ENCODE measurements at places on chromosomes 6 and 20.

DNA sequence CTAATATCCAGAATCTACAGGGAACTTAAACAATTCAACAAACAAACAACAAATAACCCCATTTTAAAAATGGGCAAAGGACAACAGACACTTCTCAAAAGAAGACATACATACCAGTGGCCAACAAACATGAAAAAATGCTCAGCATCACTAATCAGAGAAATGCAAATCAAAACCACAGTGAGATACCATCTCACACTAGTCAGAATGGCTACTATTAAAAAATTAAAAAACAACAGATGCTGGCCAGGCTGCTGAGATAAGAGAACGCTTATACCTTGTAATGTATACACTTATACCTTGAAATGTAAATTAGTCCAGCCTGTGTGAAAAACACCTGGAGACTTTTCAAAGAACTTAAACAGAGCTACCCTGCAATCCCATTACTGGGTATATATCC is 166.8 kb downstream of the IBTK start:
- no peak for DNase-seq

GRCh38 chr6:89411145-89412070 is 665 bp downstream of the RRAGD start:
- DNase-seq: no peak

DNA sequence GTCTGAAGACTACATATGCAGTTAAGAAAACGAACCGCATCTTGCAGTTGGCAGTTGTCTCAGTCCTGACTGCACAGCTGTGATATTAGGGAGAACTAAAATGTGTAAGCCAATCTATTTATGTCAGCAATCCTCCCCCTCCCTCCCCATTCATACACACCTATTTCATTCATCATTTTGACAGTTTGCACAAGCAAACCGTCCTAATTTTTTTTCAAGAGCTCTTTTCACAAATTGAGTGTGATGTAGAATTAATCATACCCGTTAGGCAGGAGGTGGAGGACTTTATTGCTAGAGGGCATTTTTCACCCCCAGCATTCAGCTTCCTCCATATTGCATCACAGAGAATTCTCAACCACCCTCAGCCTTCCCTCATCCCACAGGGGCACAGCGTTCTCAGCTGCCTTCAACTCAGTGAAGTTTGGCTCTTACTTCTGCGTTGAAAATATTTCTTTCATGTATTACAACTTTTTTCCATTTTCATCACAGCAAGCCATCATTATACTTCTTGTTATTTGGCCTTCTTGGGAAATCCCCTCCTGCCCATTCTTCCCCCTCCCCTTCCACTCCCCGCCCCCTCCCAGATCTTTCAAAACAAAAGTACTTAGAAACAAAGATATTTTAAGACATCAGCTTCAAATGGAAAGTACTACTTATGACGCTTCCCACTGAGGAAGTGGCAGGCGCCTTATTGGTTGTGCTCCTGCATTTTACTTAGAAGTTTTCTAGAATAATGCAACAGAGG is 37.5 kb downstream of the NOX3 start:
- DNase-seq: no peak

DNA sequence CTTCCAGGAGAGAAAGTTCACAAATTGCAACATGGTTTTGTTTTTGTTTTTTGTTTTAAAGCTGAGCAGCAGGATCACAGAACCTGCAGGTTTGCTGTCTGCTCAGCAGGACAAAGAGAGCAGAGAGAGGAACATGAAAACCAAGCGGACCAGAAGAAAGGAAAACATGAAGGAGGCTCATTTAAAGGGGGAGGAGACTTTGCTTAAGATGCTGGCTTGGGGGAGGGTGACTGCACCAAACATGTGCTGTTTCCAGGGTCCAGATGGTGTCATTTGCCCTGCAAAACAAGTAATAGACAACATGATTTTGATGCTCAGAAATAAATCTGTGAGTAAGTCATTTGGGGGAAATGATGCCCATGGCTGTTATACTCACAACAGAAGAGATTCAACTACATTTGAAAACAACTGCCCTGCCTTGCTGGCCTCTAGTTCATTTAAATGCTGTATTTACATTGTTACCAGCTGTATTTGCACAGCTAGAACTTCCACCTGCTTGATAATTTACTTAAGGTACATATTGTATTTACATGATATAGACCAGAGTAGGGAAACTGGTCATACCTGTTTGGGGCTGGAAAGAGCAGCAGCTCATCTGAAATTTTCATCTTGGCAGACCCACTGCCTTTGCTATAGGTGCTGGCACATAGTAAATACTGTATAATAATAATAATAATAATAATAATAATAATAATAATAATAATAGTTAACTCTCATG is 32.2 kb upstream of the CHD6 start:
- DNase-seq: no peak

DNA sequence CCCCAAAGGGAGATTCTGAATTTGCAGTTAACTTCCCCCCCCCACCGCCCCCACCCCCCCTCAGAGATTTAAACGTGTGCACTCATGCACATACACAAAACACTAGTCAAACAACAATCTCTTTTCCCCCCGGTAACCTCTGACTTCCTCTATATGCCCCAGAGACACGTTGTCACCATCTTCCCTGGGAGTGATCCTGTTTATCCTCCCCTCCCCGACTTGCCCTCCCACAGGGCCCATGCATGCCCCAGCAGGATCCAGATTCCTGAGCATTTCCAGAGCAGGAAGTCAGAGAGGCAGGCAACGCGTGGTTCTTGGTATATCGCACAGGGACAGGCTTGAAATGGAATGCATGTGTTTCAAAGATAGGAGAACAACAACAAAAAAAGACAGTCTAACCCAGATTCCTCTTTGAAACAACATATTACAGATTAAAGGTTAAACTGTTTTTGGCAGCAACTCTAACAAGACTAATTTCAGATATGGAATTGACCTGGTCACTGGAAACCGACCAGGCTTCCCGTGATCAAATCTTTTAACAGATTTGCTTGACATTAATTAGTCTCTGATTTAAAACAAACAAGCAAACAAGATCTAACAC is 1.3 kb downstream of the BLCAP start:
- DNase-seq: no peak

- DNase-seq: no peak
Observed at GRCh38 chr6:49142421-49143151, 320.5 kb downstream of the MMUT start.

DNA sequence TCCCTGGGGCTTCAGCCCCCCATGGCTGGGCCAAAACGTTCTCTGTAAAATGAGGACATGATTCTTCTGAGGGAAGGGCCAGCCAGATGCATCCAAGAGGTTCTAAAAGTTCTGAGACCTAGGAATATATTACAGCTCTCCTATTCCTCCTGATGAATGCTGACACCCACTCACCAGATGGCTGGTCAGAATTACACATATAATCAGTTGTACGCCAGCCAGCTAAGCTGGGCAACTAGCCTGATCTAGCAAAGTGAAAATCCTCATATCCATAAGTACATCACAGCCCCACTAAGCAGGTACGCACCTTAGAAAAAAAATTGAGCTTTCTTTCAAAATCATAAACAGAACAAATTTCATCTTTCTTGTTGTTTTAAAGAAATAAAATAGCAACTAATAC is 34.8 kb downstream of the C6orf118 start:
- no peak for DNase-seq

- DNase-seq: no peak
Observed at GRCh38 chr20:20489648-20490341, 121.9 kb downstream of the INSM1 start.

DNA sequence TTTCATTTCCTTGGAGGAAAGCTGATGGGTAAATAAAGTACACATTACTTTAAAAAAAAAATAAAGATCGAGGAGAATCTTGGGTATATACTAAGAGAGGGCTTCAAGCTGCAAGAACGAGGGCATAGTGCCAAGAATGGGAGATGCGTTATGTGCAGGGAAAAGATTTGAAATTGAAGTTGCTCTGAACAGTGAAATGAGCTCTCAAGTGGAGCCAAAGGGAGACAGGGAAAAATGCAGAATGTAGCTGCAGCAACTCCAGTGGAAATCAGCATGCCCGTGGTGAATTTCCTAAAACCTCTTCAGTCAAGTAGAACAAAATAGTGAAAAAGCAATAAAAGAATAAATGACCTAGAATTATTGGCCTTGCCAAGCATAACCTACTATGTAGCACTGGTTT is 11.4 kb upstream of the COL9A1 start:
- DNase-seq: no peak

- no peak for DNase-seq
Observed at GRCh38 chr6:33124525-33124901, 48.7 kb downstream of the HLA-DPB1 start.

- DNase-seq: no peak
Observed at GRCh38 chr20:23503649-23504048, 12.7 kb downstream of the CST8 start.

- DNase-seq: no peak
Observed at GRCh38 chr6:146594495-146594894, 4.3 kb upstream of the ADGB start.

DNA sequence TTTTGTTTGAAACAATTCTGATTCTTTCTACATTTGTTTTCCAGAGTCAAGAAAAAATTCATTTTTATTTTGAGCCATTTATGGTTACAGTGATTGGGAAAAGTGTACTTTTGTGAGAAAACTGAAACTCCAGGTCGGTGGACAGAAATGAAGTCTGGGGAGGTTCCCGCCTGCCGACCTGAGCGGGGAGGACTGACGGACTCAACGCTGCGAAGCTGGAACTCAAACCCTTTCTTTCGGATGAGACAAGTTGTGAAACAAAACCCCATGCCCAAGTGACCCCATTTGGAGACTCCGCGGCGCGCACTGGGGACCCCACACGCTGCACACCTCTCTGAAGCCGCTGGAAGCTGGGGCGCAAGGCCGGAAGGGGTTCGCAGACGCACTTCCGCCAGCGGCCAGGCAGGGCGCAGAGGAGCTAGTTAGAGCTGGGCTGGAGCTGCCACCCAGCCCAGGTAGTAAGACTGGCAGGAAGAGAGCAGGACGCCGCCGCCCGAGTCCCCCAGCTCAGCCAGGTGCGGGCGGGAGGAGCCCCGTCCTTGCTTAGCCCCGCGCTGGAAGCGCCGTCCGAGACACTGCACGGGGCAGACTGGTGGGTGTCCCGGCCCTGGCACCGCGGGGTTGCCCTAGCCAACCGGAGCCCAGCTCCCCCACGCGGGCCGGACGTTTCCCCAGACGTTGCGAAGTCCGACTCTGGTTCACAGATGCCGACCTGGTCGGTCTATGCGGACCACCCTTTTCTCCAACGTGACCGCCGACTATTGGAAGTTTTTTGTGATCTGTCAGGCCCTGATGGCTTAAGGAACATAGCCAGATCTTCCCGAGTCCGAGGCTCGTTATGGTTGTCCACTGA is 19.8 kb upstream of the ZSCAN16 start:
- peak; percentile 75 for DNase-seq

- DNase-seq: no peak
Observed at GRCh38 chr6:52691718-52692117, 20.8 kb downstream of the TMEM14A start.

- no peak for DNase-seq
Observed at GRCh38 chr6:134891633-134892032, 58.3 kb downstream of the ALDH8A1 start.

DNA sequence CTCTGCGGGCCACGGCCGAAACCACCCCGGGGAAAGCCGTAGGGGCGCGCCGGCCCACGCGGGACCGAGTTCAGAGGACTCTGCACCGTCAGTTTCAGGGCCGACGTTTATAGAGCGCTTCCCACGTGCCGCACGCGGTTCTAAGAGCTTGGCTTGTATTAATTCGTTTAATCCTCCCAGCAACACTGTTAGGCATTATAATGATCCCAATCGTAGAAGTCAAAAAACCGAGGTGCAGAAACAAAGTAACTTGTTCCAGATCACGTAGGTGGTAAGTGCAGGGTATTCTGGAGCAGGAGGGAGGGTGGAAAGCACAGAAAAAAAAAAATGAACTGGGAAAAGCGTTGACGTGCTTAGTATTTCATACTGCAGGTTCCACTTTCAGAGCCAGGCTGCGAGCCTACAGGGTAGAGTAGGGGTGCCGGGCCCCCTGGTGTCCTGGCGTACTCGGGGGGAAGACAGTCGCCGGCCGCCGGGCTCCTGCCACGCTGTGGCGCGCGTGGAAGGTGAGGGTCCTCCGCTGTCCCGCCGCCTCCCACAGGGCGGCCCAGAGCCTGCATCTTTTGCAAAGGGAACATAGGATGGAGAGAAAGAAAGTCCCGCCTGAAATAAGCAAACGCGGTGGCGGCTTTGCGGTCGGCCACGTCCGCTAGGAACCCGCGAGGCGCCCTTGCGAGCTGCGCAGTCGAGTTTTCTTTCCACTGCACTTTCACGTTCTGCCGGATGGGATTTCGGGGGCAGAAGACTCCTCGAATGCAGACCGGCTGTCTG is 10.2 kb upstream of the FOXF2 start:
- DNase-seq: no peak

GRCh38 chr6:14596410-14596809 is 478.8 kb downstream of the CD83 start:
- DNase-seq: no peak

DNA sequence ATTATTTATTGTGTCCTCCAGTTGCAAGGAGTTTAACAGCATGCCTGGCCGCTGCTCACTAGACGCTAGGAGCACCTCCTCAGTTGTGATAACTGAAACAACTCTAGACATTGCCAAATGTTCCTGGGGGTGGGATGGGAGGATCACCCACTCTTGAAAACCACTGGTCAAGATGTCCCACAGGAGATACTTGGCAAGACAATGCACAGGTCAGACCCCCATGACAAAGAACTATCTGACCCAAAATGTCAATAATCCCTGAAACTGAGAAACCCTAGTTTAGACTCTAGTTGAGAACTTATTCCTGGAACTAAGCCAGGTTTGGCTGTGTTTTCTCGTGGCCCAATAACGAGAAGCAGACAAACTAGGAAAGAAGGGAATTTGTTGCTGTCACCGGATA is 9.5 kb upstream of the FKBPL start:
- no peak for DNase-seq

GRCh38 chr20:48735112-48735511 is 92.7 kb downstream of the PREX1 start:
- DNase-seq: no peak

GRCh38 chr20:35117196-35117595 is 24.6 kb upstream of the TRPC4AP start:
- DNase-seq: no peak

- DNase-seq: no peak
Observed at GRCh38 chr6:166988674-166989201, 10.5 kb upstream of the CEP43 start.

GRCh38 chr20:51384875-51385274 is 157.6 kb downstream of the NFATC2 start:
- DNase-seq: no peak

GRCh38 chr6:89298680-89299465 is 16.2 kb downstream of the GABRR2 start:
- DNase-seq: no peak

- no peak for DNase-seq
Observed at GRCh38 chr20:62855120-62855519, 6.5 kb downstream of the TCFL5 start.
